Right cardiac atrium (tissue), 5 donors: ENCODE measurements at places on chromosomes 4 and X. TPM values are rescaled to one million over a fixed set of nuclear protein-coding genes. Genes with fewer than 3 reads are reported as not detected.

PNMA3 gene
- 3.1 TPM for total RNA-seq

NAP1L5 gene
- total RNA-seq = 11.9 TPM

ANXA5 gene
- total RNA-seq = 145 TPM

CPLX1 gene
- 3.5 TPM for total RNA-seq

NAP1L3 gene
- total RNA-seq = 22.3 TPM

CXCL1 gene
- 4.3 TPM for total RNA-seq

LYAR gene
- 11.4 TPM for total RNA-seq

C1QTNF7 gene
- total RNA-seq = 4.0 TPM

TRIM75 gene
- total RNA-seq = not detected

PPBP gene
- not detected for total RNA-seq
